ENCODE measurements at places on chromosomes 13 and 19. TPM values are rescaled to one million over a fixed set of nuclear protein-coding genes. Genes with fewer than 3 reads are reported as not detected.

The RDH8 gene
- not detected for total RNA-seq

The GPR12 gene
- total RNA-seq = not detected

The PROZ gene
- not detected for total RNA-seq

The EPSTI1 gene
- 34.4 TPM for total RNA-seq

The IGSF23 gene
- total RNA-seq = not detected

The S1PR4 gene
- total RNA-seq = 37.1 TPM

The CXCL17 gene
- total RNA-seq = not detected

The MBNL2 gene
- total RNA-seq = 33.1 TPM

The CLPTM1 gene
- total RNA-seq = 125 TPM

The WDR87 gene
- not detected for total RNA-seq

The ZNF345 gene
- 19.5 TPM for total RNA-seq

The LRRC63 gene
- 0.40 TPM for total RNA-seq

The IRGC gene
- total RNA-seq = not detected

The PLIN5 gene
- not detected for total RNA-seq

The KLK14 gene
- 1.3 TPM for total RNA-seq

The FGF22 gene
- total RNA-seq = 0.41 TPM

The PRR22 gene
- 5.4 TPM for total RNA-seq

The SGCG gene
- total RNA-seq = not detected

The FLT1 gene
- 0.07 TPM for total RNA-seq

The CPB2 gene
- not detected for total RNA-seq

The NXNL1 gene
- total RNA-seq = not detected

The PLA2G4C gene
- total RNA-seq = 5.1 TPM

The CATSPERD gene
- not detected for total RNA-seq

The PSMC4 gene
- total RNA-seq = 116 TPM

The NECTIN2 gene
- 2.7 TPM for total RNA-seq

The RAB3D gene
- total RNA-seq = 20.0 TPM

The MYH14 gene
- total RNA-seq = not detected

The ZNF829 gene
- 5.5 TPM for total RNA-seq

The ZSCAN4 gene
- total RNA-seq = not detected

The CD177 gene
- not detected for total RNA-seq

The AMH gene
- total RNA-seq = 2.1 TPM

The C1QTNF9B gene
- total RNA-seq = not detected

The BCAM gene
- not detected for total RNA-seq

The FXYD3 gene
- not detected for total RNA-seq

The ZNF227 gene
- 21.0 TPM for total RNA-seq

The PRDX2 gene
- 66.9 TPM for total RNA-seq

The PLK5 gene
- total RNA-seq = not detected

The ZNF738 gene
- total RNA-seq = 11.4 TPM

Data from natural killer cell (primary cell).